ENCODE measurements at places on chromosomes 1 and 21.
A peak's percentile ranks its signal among the peaks of the same experiment; 100 is the strongest.

DNA sequence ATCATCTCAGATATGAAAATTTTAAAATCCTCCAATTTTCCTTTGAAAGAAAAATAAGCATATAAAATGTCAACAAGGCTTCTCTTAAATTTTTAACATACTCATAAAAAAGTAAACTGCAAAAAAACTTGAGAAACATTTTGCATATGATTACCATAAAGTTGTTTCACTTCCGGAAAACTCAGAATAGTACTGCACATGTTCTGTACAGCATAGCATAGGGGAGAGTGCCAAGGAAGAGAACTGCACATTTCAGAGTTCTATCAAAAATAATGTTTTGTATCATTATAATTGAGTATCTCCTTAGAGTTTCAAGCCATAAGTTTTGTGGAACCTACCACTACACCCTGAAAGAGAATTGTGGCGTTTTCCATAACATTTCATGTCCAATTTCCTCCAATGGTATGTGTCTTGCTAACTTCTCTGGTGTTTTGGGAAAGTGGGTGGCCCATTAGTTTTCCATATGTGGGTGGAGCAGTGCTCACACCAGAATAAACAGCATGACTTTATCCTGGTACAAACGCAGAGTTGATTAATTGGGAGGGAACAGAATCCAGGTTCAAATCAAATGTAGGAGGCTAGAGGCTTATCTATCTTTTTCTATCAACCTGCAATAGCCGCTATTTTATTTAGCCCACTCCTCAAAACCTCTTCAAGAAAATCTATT, 430.9 kb downstream of the LMO4 start:
- DNase-seq = no peak

GRCh38 chr1:172895050-172895460, 155.7 kb downstream of the TNFSF18 start:
- DNase-seq = no peak

DNA sequence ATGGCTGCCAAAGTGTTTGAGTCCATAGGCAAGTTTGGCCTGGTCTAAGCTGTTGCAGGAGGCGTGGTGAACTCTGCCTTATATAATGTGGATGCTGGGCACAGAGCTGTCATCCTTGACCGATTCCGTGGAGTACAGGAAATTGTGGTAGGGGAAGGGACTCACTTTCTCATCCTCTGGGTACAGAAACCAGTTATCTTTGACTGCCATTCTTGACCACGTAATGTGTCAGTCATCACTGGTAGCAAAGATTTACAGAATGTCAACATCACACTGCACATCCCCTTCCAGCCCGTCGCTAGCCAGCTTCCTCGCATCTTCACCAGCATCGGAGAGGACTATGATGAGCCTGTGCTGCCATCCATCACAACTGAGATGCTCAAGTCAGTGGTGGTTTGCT, 215.8 kb upstream of the JUN start:
- DNase-seq = no peak

DNA sequence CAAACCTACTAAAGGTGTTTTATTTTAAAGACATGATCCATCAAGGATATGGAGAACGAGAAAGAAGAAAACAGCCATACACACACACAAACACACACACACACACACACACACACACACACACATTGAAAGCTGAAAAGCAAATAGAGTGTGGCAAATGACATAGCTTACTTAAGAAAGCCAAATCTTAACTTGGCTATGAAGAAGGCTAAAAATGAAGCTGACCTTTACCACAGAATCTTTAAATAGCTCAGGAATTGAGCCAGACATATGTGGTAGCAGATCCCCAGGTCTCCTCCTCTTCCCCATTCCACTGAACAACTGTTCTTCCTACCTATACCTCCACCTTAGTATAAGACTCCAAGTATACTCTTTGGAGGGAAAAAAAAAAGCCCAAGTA, 185.6 kb downstream of the CLEC20A start:
- no peak for DNase-seq

DNA sequence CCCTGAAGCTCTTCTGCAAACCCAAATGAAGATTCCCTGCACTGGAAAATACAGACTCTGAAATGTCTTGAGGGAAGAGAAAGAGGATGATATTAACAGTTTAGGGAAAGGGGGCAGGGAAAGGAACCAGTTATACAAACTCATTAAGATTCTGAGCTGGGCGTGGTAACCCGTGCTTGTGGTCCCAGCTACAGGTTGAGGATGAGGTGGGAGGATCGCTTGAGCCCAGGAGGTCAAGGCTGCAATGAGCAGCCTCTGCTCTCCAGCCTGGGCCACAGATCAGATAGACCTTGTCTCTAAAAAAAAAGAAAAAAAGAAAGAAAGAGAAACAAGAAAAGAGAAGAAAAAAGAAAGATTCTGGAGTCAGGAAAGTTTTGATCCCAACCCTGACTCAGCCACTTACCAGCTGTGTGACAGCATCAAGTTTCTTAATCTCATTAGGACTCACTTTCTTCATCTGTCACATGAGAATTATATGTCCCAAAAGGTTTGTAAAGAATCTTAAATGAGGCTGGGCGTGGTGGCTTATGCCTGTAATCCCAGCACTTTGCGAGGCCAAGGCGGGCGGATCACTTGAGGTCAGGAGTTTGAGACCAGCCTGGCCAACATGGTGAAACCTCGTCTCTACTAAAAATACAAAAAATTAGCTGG, 53.9 kb downstream of the OPTC start:
- no peak for DNase-seq

DNA sequence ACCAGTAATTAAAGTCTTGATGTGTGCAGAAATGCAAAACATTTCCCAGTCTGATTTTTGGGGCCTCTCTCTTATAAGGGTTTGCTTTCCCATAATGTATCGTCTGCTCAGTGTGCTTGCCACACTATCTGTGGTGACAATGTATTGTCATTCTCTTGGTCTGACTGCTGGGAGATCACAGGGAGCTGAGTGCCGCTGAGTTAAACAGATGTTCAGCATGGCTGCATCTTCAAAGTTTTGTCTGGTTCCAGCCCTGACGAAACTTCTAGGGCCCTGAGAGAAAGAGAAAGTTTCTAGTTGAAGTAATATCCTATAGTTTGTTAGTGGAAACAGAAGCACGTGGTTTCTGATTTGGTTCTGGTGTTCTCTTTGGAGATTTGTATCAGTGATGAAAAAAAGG, 42.6 kb downstream of the DNM3 start:
- DNase-seq = no peak

GRCh38 chr1:198499588-198499987, 40.9 kb downstream of the ATP6V1G3 start:
- DNase-seq = no peak

GRCh38 chr21:34180826-34181359, 107.5 kb downstream of the MRPS6 start:
- no peak for DNase-seq

GRCh38 chr1:152566681-152567080, at the start of gene LCE3E:
LCE3E (minus strand) TSS chr1:152566780; CDS start chr1:152566208, 572 bp downstream.
- DNase-seq = no peak

- no peak for DNase-seq
Measured at GRCh38 chr1:189350983-189351616, 1126.6 kb downstream of the BRINP3 start.

DNA sequence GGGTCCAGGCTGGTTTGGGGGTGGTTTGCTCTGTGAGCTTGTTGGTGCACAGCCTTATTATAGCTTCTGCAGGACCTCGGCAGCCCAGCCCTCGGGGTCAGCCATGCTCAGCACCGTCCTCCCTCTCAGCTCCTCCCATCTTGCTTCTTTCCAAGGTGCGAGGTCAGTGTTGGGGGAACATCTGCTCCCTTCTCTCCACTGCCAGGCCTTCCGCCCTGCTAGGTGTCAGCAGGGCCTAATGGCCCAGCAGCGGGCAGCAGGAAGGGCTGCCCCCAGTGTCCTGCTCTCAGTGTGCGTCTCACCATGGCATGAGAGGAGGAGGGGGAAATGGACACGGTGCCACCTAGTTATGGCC, 36.5 kb upstream of the LRRC3 start:
- DNase-seq = no peak

DNA sequence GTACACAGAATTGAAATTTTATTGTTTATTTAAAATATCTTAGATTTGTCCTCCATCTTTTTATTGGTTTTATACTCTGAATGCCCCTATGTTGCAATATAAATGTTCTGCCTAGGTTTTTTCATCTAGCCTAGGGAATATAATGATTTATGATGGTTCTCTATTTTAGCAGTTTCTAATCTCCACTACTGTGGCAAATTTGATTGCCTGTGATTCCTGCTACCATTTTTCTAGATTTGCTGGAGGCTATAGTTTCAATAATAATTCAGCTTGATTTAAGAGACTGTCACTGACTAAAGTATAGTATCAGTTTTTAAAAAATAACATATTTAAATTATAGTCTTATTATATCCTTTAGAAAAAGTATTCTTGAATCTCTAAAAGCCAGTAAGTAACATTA, 90.5 kb downstream of the USP25 start:
- DNase-seq = no peak

- DNase-seq = no peak
Measured at GRCh38 chr1:201334325-201335173, 42.9 kb downstream of the TNNT2 start.

DNA sequence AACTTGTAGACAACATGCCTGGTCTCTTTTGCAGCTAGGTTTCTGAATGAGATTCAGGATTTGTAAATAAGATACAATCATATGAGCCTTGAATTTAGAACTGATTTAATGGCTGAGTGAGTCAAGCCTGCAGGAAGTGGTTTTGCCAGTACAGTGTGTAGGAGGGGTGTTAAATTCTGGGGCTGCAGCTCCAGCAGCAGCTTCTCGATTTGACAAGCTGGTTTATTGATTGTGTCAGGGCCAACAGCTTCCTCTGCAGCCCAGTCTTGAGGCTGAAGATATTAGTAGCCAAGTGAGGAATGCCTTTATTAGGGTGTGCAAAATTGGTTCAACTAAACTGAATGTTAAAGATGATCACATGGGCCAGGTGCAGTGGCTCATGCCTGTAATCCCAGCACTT, 11.5 kb upstream of the PLA2G5 start:
- no peak for DNase-seq

DNA sequence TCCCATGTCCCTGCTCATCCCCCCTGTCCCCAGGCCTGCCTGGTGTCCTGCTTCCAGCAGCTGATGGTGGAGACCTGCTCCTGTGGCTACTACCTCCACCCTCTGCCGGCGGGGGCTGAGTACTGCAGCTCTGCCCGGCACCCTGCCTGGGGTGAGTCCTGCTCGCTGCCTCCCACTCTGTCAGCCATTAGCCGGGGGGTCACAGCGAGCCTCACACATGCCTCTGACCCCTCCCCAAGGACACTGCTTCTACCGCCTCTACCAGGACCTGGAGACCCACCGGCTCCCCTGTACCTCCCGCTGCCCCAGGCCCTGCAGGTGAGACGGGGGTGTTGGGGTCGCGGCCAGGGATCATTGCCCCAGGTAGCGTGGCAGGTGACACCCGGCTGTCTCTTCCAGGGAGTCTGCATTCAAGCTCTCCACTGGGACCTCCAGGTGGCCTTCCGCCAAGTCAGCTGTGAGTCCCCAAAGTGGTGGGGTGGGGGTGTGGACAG, 10.0 kb downstream of the SCNN1D start:
- peak; percentile 41 for DNase-seq

- no peak for DNase-seq
Measured at GRCh38 chr1:203609979-203610493, 16.6 kb upstream of the ATP2B4 start.

DNA sequence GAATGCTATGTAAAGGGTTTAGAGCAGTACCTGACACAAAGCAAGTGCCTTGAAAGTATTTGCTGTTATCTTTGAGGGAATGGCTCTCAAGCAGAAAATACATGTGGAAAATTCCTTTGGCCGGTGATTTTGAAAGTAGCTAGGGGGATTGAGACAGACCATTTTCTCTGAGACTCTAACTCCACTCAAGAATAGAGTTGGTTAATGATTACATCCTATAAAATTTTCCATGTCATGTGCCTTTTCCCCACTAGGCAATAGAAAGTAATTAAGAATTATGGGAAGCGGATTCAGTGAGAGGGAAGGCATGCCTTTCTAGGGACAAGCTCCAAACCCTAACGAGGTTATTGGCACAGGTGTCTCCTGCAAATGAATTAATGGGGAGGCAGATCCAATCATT, 276.0 kb downstream of the GPATCH2 start:
- DNase-seq = no peak

- no peak for DNase-seq
Measured at GRCh38 chr1:43048601-43049011, 89.9 kb upstream of the SLC2A1 start.

GRCh38 chr1:15205586-15206346, 41.3 kb upstream of the FHAD1 start:
- DNase-seq = no peak

DNA sequence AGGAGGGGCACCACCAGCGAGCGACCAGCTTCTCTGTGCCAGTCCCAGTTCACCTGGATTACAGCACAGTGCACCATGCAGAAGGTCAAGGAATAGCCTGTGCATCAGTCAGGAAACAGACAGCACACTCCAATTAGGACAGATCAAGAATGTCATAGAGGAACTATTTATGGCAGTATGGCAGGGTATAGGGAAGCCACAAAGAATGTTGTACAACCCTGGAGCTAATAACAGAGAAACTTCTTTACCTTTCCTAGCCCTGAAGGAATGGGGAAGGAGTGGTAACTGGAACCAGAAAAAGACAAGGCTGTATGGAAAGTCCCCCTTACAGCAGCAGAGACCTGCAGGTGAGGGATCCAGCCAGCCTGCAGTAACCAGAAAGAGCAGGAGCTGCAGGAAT, 87.8 kb upstream of the USP24 start:
- DNase-seq = no peak

DNA sequence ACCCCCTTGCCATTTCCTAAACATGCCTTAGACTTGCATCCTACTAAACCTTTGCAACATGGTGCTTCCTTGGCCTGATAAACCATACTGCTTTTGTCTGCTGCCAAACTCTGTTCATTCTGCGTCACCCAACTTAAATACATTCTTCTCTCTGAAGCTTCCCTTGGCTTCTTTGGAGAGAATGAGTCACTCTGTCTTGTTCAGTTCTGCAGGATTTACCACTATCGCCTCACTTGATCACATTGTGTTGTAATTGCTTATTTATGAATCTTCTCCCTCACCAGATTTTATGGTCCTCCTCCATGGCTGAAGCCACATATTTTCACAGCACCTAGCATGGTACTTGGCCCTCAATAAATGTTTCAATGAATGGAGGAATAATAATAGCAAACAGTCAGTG, 21.7 kb upstream of the TUT4 start:
- DNase-seq = no peak

GRCh38 chr1:209790286-209791193, 6.2 kb upstream of the C1orf74 start:
- DNase-seq = no peak
